ENCODE measurements at places on chromosomes 5 and 9.

DNA sequence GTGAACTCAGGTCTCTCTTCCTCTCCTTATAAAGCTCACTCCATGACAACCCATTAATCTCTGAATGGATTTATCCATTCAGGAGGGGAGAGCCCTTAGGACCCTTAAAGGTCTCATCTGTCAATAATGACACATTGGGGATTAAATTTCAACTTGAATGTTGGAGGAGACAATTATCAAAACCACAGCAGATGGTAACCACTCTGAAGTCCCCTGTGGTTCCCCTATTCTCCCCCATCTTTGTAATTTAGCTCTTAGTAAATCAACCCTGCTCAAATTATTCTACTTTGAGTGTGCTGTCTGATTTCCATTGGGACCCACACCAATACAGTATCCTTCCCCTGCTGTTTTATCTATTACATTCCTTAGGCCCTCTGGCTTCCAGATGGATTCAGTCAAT lies 72.0 kb upstream of the RAI14 start:
- no peak for DNase-seq

- DNase-seq = no peak
Measured at GRCh38 chr9:8679371-8679822, 879.8 kb upstream of the DMAC1 start.

GRCh38 chr5:146721073-146721815 lies 157.3 kb downstream of the PPP2R2B start:
- no peak for DNase-seq

- no peak for DNase-seq
Measured at GRCh38 chr5:133321286-133321832, 269.5 kb downstream of the HSPA4 start.

DNA sequence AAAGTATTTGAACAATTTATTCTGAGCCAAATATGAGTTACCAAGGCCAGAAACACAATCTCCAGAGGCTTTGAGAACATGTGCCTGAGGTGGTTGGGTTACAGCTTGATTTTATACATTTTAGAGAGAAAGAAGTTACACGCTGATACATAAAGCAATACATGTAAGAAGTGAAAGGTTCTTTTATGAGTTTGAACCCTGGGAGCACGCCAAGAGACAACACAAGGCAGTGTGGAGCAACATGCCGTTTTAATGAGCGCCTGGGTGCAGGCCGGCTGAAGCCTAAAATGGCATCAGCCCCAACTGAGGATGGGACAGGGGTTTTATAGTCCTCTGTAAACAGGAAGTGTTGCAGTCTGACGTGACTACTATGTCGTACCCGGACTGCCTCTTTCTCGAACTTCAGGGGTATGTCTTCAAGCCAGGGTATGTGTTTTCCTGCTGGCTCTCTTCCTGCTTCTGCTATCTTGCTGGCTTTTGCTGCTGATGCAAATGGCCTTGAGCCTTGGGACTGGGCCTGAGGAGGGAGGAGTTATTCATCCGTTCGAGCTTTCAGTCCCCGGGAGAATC lies 193.7 kb downstream of the CYLC2 start:
- no peak for DNase-seq

GRCh38 chr9:18761742-18762300 lies 271.2 kb downstream of the SAXO1 start:
- no peak for DNase-seq

- no peak for DNase-seq
Measured at GRCh38 chr5:179991106-179991505, 80.5 kb downstream of the RNF130 start.

DNA sequence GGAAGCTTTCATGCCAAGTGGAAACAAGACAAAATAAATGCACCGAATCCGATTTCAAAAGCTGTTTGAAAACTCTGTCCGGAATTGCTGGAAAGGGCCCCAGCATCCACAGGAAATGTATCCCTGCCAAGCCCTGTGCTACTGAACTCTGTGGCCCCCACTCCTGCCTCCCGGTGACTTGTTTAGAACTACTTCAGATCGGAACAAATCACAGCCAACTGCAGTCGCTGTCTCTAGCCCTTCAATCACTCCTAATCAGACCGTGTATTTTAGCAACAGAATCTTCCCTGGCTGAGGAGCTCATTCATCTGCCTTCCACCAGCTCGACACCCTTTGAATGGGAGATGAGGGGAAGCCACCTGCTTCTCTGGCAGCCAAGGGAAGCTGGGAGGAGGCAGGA lies 94.1 kb downstream of the KCNIP1 start:
- DNase-seq = peak; percentile 34

Measured in left cardiac atrium (tissue), 4 donors.